ENCODE measurements at places on chromosomes 3 and 15. TPM values are rescaled to one million over a fixed set of nuclear protein-coding genes. Genes with fewer than 3 reads are reported as not detected.

Gene AP3B2
- total RNA-seq: 0.36 TPM

Gene PLSCR4
- total RNA-seq: 54.6 TPM

Gene POMGNT2
- 10.3 TPM for total RNA-seq

Gene LRRC2
- total RNA-seq: 4.7 TPM

Gene RNF13
- 109 TPM for total RNA-seq

Gene AMOTL2
- 300 TPM for total RNA-seq

Gene ACTL6A
- total RNA-seq: 36.8 TPM

Gene RMDN3
- 19.9 TPM for total RNA-seq

Gene SETMAR
- 11.9 TPM for total RNA-seq

Gene ZNF501
- 7.2 TPM for total RNA-seq

Gene HDAC11
- total RNA-seq: 11.2 TPM

Gene NR1I2
- total RNA-seq: not detected

Gene LMAN1L
- under 0.01 TPM for total RNA-seq

Gene ZNF80
- not detected for total RNA-seq

Gene P2RY13
- not detected for total RNA-seq

Gene LEKR1
- 1.5 TPM for total RNA-seq

Gene PIF1
- total RNA-seq: 6.2 TPM

Gene TJP1
- 74.3 TPM for total RNA-seq

Gene ARGFX
- not detected for total RNA-seq

Gene GNAT1
- total RNA-seq: not detected

Gene TERC
- 144 TPM for total RNA-seq

Gene C15orf62
- total RNA-seq: under 0.01 TPM

Gene EFCC1
- total RNA-seq: not detected

Gene SH2D7
- total RNA-seq: not detected

Gene STRIT1
- total RNA-seq: not detected

Gene C3orf52
- 4.0 TPM for total RNA-seq

Gene LRRC3B
- not detected for total RNA-seq

Gene ANKRD63
- not detected for total RNA-seq

Gene IQCB1
- total RNA-seq: 15.9 TPM

Gene TMEM266
- total RNA-seq: not detected

Gene MOBP
- total RNA-seq: not detected

Gene DENND6A
- total RNA-seq: 27.1 TPM

Gene SLC35G2
- 8.0 TPM for total RNA-seq

Gene CELF6
- total RNA-seq: 0.36 TPM

Gene APBA2
- total RNA-seq: 8.8 TPM

Gene ANKRD34C
- not detected for total RNA-seq

Gene BFSP2
- total RNA-seq: not detected

Gene CNTN6
- total RNA-seq: not detected

Gene ZBTB20
- total RNA-seq: 32.9 TPM

Gene LTK
- not detected for total RNA-seq

Gene STRA6
- 0.36 TPM for total RNA-seq

Gene DHX36
- 39.2 TPM for total RNA-seq

Gene CLDN16
- total RNA-seq: under 0.01 TPM

Gene GOLGA8Q
- total RNA-seq: 0.36 TPM

Gene ITIH3
- total RNA-seq: under 0.01 TPM

Gene SLC38A3
- 0.29 TPM for total RNA-seq

Gene GOLGA6A
- total RNA-seq: under 0.01 TPM

Gene PRICKLE2
- total RNA-seq: 25.0 TPM

Gene ADAMTS9
- total RNA-seq: 2.7 TPM

Gene AGBL1
- not detected for total RNA-seq

Data from osteoblast (primary cell).